ENCODE measurements at places on chromosomes 16 and 17.

DNA sequence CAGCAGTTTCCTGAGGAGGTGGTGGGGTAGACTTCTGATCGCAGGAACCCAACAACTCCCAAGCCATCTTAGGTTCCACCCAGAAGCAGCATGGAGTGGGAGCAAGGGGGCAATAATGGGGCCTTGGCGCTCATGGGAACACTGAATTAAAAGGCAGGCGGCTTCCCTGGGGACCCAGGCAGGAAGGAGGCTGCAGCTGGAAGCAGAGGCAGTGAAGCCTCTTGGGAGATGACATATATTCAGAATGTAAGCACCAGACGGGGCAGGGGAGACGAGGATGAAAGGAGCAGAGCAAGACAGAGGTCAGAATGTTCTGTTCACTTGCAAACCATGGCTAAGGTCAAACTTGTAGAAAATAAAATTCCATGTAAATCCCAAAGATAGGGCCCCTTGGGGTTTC lies 2.9 kb downstream of the HIGD1B start:
- DNase-seq: no peak

GRCh38 chr17:49659661-49660382 lies 18.1 kb downstream of the SPOP start:
- DNase-seq: no peak

DNA sequence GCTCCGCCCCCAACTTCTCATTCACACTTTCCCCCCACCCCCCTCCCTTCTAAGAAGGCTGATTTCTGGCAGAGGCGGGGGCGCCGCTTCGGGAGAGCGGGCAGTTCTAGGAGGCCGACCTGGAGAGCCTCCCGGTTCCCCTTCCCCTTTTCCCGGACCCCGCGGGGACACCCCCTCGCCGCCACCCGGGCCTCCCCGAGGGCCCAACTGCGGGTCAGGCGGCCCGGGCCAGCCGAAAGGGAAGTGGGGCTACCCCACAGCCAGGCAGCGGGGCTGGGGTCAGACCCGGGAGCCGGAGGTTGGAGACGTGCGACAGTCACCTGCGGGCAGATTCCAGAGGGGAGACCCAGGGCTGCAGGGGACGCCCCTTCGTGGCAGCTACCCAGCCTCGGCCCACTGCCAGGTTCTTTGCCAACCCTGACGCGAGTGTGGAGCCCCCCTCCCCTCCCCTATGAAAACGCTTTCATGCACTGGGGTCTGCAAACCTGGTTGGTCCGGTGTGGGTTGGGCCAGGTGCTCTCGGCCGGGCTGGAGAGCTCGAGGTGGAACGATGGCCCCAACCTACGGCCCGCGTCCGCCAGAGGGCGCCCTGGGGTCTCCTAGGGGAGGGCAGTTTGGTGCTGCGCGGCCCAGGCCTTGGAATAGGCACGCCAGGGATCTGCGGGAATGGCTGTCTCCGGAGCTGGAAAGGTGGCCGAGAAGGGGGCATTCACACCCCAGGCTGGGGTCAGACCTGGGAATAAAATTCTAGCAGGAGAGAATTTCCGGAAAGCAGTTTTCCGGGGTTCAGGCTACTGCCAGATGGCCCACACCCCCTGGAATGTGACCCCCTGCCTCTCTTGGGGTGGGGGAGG lies 721 bp upstream of the SOCS3 start:
- no peak for DNase-seq

- no peak for DNase-seq
Observed at GRCh38 chr16:83315271-83315670, 492.5 kb upstream of the HSBP1 start.

- no peak for DNase-seq
Observed at GRCh38 chr16:22670551-22671041, 143.4 kb upstream of the HS3ST2 start.

- DNase-seq: no peak
Observed at GRCh38 chr17:50161911-50162288, 3.9 kb upstream of the SGCA start.

Data from SIG-M5 (cell line).